ENCODE measurements at places on chromosomes 7 and 10. TPM values are rescaled to one million over a fixed set of nuclear protein-coding genes. Genes with fewer than 3 reads are reported as not detected.

DNA sequence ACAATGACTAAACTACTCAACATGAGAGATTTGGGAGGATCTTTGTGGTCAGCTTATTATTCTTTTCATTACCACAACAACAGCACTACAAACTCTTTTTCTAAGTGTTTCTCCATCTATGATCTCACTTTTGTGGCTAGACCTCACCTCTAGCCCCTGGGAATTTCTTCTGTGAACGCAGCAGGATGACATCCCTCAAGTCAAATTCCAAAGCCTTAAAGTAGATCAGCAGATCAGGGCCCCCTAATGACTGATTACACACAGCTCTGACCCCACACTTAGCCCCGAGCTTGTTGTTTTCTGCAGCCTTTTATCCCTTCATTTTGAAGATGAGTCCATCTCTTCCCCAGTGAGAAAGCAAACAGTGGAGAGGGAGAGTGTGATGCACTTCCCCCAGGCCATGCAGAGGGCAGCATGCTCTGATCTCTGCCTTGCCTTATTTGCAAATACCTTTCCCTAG lies 27.3 kb downstream of the TFAM start:
- H3K4me1 ChIP-seq: peaks cover 22% of the 10 kb centered on the region
- peak; percentile 58 for DNase-seq
- H3K36me3 ChIP-seq: no peaks in the 10 kb centered on the region
- H3K27ac ChIP-seq: no peak overlapping the region

GRCh38 chr10:11146402-11147171 lies 128.9 kb downstream of the CELF2 start:
- no peaks in the 10 kb centered on the region for H3K27me3 ChIP-seq
- no peak for DNase-seq
- no peaks in the 10 kb centered on the region for H3K4me1 ChIP-seq
- H3K27ac ChIP-seq: no peak overlapping the region
- no peak overlapping the region for H3K4me3 ChIP-seq
- no peaks in the 10 kb centered on the region for H3K36me3 ChIP-seq

GRCh38 chr10:61821693-61822092 lies 79.8 kb upstream of the ARID5B start:
- H3K27ac ChIP-seq: no peak overlapping the region
- H3K27me3 ChIP-seq: no peaks in the 10 kb centered on the region
- H3K4me3 ChIP-seq: no peak overlapping the region
- DNase-seq: no peak

- peak; percentile 76 for DNase-seq
- H3K27me3 ChIP-seq: no peaks in the 10 kb centered on the region
- H3K36me3 ChIP-seq: no peaks in the 10 kb centered on the region
- H3K27ac ChIP-seq: no peak overlapping the region
- H3K4me1 ChIP-seq: peaks cover 6% of the 10 kb centered on the region
- H3K4me3 ChIP-seq: no peak overlapping the region
Observed at GRCh38 chr7:82729172-82730030, 285.8 kb upstream of the CACNA2D1 start.

DNA sequence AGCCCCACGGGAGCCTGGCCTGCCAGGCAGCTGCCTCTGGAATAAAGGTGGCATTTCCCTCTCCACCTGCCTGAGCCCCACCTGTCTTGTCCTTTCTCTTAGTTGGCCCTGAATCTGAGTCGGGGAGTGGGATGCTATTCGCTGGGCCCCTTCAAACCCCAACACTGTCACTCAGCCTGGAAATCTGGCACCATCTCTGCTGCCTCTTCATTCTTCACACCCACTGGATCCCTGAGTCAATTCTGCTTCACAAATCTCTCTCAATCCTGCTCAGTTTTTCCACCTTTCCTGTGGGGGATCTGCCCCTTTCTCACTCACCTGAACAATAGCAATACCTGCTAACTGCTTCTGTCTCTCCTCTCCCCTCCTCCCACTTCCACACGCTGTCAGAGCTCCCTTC lies 10.6 kb downstream of the CRTAC1 start:
- H3K36me3 ChIP-seq: no peaks in the 10 kb centered on the region
- H3K27me3 ChIP-seq: peaks cover 59% of the 10 kb centered on the region
- no peak overlapping the region for H3K27ac ChIP-seq

GRCh38 chr7:43584195-43584586 lies 1.3 kb downstream of the STK17A start:
- H3K4me1 ChIP-seq: peaks cover 38% of the 10 kb centered on the region
- DNase-seq: peak; percentile 61
- peak overlapping the region; percentile 74 for H3K27ac ChIP-seq
- H3K4me3 ChIP-seq: peak overlapping the region; percentile 95
- H3K27me3 ChIP-seq: no peaks in the 10 kb centered on the region

Gene GIMAP1
- total RNA-seq: not detected

- no peaks in the 10 kb centered on the region for H3K4me1 ChIP-seq
- no peak for DNase-seq
- H3K27me3 ChIP-seq: no peaks in the 10 kb centered on the region
- no peak overlapping the region for H3K4me3 ChIP-seq
- H3K27ac ChIP-seq: no peak overlapping the region
- no peaks in the 10 kb centered on the region for H3K36me3 ChIP-seq
Observed at GRCh38 chr7:23115991-23116390, 10.4 kb downstream of the KLHL7 start.

DNA sequence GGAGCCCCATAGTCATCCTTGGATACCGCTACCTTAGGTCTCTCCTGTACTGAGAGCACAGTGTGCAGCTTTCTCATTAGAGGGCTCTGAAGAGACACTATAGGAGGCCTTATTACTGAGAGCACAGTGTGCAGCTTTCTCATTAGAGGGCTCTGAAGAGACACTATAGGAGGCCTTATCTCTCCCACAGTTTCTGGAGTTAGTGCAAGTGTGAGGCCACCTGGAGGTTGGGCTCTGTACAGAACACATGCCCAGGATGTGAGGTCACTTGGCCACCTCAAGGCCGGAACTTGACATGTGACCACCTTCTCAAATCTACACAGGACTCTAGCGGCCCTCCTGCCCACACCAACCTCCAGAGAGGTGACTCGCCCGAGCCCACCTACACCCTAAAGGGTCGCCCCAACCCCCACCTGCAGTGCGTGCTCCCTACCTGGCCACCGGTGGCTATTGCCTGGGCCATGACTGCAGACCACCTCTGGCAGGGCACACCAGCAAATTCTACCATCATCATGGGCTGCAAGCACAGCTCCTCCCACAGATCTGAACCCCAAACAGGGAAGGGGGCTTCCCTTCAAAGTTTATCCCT lies 24.6 kb downstream of the FRMPD2 start:
- no peak for DNase-seq
- no peak overlapping the region for H3K27ac ChIP-seq
- H3K4me3 ChIP-seq: no peak overlapping the region
- no peaks in the 10 kb centered on the region for H3K27me3 ChIP-seq
- no peaks in the 10 kb centered on the region for H3K36me3 ChIP-seq

Gene MACROH2A2
- 103 TPM for total RNA-seq

Gene CABCOCO1
- total RNA-seq: not detected

DNA sequence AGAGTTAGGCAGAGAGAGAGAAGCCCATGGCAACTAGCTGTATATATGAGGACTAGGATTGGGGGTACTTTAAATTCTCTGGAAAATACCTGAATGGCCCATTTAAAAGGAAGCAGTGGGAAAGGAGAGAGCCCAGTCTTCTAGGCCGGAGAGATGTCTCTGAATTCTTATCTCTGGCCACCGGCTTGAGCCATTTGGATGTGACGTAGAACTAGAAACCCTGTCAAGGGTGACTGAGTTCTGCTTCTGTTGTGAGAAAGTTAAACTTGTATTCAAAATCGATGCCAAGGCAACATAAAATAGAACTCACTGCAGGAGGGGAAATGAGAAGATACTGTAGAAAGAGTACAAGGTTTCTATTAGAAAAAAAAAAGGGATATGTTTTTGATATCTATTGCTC lies 6.3 kb upstream of the GSTK1 start:
- peaks cover 38% of the 10 kb centered on the region for H3K4me1 ChIP-seq
- H3K36me3 ChIP-seq: no peaks in the 10 kb centered on the region
- H3K27ac ChIP-seq: no peak overlapping the region
- H3K4me3 ChIP-seq: no peak overlapping the region
- no peaks in the 10 kb centered on the region for H3K27me3 ChIP-seq

GRCh38 chr7:108717781-108718180 lies 148.1 kb downstream of the DNAJB9 start:
- no peaks in the 10 kb centered on the region for H3K27me3 ChIP-seq
- H3K36me3 ChIP-seq: no peaks in the 10 kb centered on the region
- DNase-seq: no peak

GRCh38 chr7:94675356-94675755 lies 19.4 kb upstream of the SGCE start:
- H3K36me3 ChIP-seq: no peaks in the 10 kb centered on the region
- no peaks in the 10 kb centered on the region for H3K4me1 ChIP-seq
- H3K27me3 ChIP-seq: no peaks in the 10 kb centered on the region
- H3K27ac ChIP-seq: no peak overlapping the region

Gene NODAL
- not detected for total RNA-seq

Gene ENO4
- 0.35 TPM for total RNA-seq

Gene GDF2
- not detected for total RNA-seq

- peaks cover 14% of the 10 kb centered on the region for H3K4me1 ChIP-seq
- H3K27ac ChIP-seq: no peak overlapping the region
- no peak for DNase-seq
- no peak overlapping the region for H3K4me3 ChIP-seq
Observed at GRCh38 chr10:45421221-45422097, 47.4 kb downstream of the ALOX5 start.

Measured in PC-3 (cell line).